ENCODE measurements at places on chromosomes 13 and 19. TPM values are rescaled to one million over a fixed set of nuclear protein-coding genes. Genes with fewer than 3 reads are reported as not detected.

PLPP2 gene
- total RNA-seq = 12.1 TPM

DNA sequence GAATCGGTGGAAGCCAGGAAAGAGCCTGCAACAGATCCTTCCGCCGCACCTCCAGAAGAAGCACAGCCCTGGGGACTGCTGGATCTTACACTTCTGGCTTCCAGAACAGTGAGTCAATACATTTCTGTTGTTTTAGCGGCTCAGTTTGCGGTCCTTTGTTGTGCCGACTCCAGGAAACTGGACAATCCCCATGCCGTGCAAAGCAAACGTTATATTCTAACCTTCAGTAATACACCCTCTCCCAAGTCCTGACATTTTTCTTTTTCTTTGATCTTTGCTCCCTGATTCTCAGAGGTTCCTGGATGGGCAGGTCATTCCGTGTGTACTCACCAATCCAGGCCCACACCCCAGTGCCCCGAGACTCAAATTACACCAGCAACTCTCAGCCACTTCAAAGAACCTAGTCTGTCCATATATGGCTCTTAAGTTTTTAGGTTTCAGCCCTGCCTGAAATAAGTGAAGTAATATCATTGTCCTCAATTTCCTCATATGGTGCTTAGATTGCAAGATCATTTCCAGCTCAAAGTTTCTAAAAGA is 387.1 kb upstream of the SGCG start:
- H3K27ac ChIP-seq = no peak overlapping the region
- peaks cover 5% of the 10 kb centered on the region for H3K27me3 ChIP-seq
- no peak for DNase-seq

IZUMO4 gene
- total RNA-seq = 11.4 TPM

GRCh38 chr13:38667526-38668109 is 19.3 kb upstream of the FREM2 start:
- no peak for DNase-seq
- no peaks in the 10 kb centered on the region for H3K27me3 ChIP-seq
- H3K27ac ChIP-seq = no peak overlapping the region
- no peak overlapping the region for H3K4me3 ChIP-seq

DNA sequence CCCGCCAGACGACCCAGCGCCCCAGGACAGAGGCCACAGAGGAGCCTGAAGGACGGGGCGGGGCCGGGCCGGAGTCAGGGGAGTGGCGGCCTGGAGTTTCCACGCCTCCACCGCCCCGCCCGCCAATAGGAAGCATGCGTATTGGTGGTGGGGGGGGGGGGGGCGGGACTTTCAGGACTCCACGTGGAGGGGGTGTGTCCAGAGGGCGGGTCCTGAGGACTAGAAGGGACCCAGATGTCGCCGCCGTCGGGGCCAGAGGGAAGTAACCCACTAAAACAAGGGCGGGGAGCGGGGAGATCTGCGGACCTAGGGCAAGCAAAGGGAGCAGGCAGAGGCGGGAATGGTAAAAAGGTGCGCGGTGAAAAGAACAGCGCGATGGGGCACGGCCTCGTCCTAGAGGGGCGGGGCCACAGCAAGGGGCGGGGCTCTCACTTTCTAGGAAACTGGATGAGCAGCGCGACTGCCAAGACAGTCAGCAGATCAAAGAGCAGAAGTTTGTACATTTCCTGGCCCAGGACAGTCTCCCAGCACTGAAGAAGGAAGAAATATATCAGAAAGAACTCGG is 2.8 kb upstream of the LENG1 start:
- peak; percentile 50 for DNase-seq
- H3K36me3 ChIP-seq = peaks cover 6% of the 10 kb centered on the region

GRCh38 chr19:19643158-19644053 is at the start of gene GMIP:
Gene GMIP, minus strand, starts transcription at chr19:19643657. Its CDS starts 128 bp downstream, at chr19:19643529.
- H3K27me3 ChIP-seq = no peaks in the 10 kb centered on the region
- peak; percentile 64 for DNase-seq
- H3K4me3 ChIP-seq = peak within 1 kb of the TSS; percentile 76

DNA sequence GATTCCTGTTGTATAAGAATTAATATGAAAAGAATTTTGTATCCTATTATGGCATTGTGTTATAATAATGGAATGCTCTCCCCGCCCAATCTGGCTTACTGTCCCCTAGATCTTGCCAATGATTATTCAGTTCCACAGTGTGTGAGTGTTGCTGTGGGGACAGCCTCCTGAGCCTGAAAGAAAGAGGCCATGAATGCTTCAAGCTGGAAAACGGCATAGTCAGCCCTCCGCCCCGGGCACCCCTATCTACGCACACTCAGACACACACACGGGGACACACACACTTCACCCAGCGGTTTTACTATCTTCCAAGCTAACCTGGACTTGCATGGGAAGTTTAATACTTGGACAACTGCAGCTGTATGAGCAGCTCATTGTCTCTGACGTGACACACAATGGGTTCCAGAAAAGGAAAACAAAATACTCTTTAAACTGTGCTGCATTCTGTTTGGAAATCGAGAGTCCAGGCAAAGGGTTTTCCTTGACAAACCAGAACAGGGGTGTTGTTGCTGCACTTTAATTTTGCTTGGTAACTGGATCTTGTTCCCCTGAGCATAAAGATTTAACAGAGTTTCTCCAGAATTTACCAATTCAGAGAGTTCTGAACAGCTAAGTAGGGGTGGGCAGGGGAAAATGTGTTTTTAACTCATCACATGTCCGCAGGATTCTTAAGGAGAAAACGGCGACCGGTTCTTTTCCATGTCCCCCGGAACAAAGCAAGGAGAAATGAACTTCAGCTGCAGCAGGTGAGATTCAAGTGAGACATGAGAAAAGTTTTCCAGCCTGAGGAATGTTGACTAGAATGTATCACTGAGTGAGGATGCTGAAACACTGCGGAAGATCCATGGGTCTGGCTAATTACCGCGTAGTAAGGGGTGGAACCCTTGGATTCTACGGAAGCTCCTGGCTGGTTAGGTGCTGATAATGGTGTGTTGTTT is 472.9 kb downstream of the FOXO1 start:
- DNase-seq = no peak
- peaks cover 30% of the 10 kb centered on the region for H3K4me1 ChIP-seq
- no peak overlapping the region for H3K4me3 ChIP-seq
- H3K27ac ChIP-seq = peak overlapping the region; percentile 56

SUGP1 gene
- total RNA-seq = 31.2 TPM

Measured in esophagus squamous epithelium (tissue), 5 donors.